ENCODE measurements at places on chromosomes 12 and 14.

- no peak for DNase-seq
Measured at GRCh38 chr12:26327975-26328644, 132.7 kb downstream of the SSPN start.

GRCh38 chr12:6627616-6628015, 8.1 kb downstream of the LPAR5 start:
- no peak for DNase-seq

GRCh38 chr12:127381043-127381668, 885.8 kb upstream of the TMEM132C start:
- DNase-seq = no peak

DNA sequence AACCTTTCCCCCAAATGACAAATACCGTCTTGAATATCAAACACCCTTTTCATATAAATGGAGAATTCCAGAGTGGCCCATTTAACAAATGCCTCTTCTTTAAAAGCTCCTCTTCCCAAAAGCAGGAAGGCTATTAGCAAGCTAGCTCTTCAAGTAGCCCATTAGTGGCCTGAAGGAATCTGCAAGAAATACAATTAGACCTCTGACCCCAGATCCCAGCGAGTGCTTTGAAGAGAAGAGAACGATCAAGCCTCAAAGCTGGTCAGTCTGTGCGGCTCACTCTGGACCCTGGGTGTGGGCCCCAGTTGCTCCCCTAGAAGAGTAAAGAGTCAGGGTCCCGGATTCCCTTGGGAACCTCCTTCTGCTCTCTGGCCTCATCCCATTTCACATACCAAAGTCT, 325.6 kb downstream of the NUAK1 start:
- no peak for DNase-seq

- DNase-seq = no peak
Measured at GRCh38 chr12:57106021-57106708, 5.0 kb downstream of the STAT6 start.

- DNase-seq = no peak
Measured at GRCh38 chr12:42201063-42201462, 37.0 kb downstream of the YAF2 start.
